EL (cell line): ENCODE measurements at places on chromosomes 3 and 15.

- no peak for DNase-seq
Measured at GRCh38 chr3:148852271-148852992, 12.7 kb upstream of the CPA3 start.

DNA sequence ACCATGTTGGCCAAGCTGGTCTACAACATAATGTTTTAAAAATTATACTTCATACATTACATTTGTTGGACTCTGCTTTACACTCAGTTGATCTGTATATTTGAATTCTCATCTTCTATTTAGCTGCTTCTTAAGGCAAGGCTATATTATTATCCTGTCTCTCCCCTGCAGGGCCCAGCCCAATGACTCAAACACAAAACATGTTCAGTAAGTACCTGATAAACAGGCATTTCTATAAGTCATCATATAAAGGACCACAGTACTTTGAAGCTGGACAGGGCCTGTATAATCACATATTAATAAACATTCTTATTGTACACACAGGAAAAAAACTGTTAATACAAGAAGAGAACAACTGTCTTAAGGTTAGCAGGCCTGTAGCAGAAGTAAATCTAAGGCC, 36.2 kb downstream of the NGLY1 start:
- peak; percentile 8 for DNase-seq

GRCh38 chr3:27791956-27792355, 69.8 kb upstream of the EOMES start:
- no peak for DNase-seq

DNA sequence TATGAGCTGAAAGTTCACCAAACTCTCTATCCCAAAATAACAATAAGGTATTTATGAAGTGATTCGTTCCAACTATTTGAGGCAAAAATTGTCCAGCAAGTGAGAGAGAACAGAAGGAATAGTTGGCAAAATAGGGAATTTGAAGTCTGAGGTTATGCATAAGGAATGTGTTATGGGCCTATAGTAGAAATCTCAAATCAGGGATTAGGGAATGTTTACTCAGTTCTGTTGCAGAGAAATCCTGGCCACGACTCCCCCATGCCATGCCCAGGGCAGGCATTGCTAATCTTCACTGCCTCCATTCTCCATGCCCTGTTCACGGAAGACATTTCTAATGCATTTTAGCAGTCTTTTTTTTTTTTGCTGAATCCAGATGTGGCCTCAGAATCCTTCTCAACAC, 58.6 kb downstream of the FLNB start:
- DNase-seq = peak; percentile 83
